Skin of body (tissue), 3 donors: ENCODE measurements at places on chromosomes 7 and 10. TPM values are rescaled to one million over a fixed set of nuclear protein-coding genes. Genes with fewer than 3 reads are reported as not detected.

The TMEM140 gene
- 5.4 TPM for total RNA-seq

DNA sequence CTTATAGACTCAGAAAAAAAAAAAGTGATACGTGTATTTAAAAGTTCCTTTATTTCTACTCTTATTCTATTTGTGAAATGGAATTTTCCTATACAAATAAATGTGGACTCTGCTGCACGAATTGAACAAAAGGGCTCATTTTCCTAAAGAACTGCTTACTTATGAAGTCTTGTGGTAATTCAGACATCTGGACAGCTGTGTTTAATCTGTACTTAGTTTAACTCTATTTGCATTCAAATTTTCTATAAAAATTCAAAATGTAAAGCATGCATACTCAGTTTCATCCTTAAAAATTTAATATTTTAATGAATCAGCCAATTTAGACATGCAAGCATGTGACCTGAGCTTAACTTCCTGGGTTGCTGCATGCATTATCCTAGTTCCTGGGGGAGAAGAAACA is 118.0 kb upstream of the PCLO start:
- DNase-seq = no peak

DNA sequence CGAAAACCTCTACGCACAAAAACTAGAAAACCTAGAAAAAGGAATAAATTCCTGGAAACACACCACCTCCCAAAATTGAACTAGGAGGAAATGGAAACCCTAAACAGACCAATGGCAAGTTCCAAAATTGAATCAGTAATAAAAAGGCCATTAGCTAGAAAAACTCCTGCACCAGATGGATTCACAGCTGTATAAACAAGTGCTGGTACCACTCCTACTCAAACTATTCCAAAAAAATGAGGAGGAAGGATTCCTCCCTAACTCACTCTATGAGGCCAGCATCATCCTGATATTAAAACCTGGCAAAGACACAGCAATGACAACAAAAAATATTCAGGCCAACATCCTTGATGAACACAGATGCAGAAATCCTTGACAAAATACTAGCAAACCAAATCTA is 228.2 kb downstream of the CHRM2 start:
- no peak for DNase-seq

GRCh38 chr7:2480070-2480408 is 3.8 kb upstream of the GRIFIN start:
- no peak for DNase-seq

The TMEM213 gene
- not detected for total RNA-seq

The HOXA2 gene
- 0.89 TPM for total RNA-seq

The NPFFR1 gene
- total RNA-seq = 0.59 TPM

The TRIM8 gene
- total RNA-seq = 49.2 TPM

The ANKRD22 gene
- 14.9 TPM for total RNA-seq
